ENCODE measurements at places on chromosomes 2 and 18.
A peak's percentile ranks its signal among the peaks of the same experiment; 100 is the strongest.

- DNase-seq: no peak
Measured at GRCh38 chr2:47708801-47709499, 74.0 kb upstream of the MSH6 start.

- no peak for DNase-seq
Measured at GRCh38 chr2:110205660-110206455, 1.0 kb upstream of the NPHP1 start.

- no peak for DNase-seq
Measured at GRCh38 chr2:36487947-36488346, 110.0 kb downstream of the FEZ2 start.

- peak; percentile 17 for DNase-seq
Measured at GRCh38 chr2:102005989-102006885, 14.5 kb downstream of the IL1R2 start.

GRCh38 chr2:172364261-172364660, 63.1 kb upstream of the ITGA6 start:
- no peak for DNase-seq

- DNase-seq: no peak
Measured at GRCh38 chr2:103785432-103785831, 1023.6 kb downstream of the TMEM182 start.

- DNase-seq: no peak
Measured at GRCh38 chr2:172919732-172920131, 155.9 kb upstream of the MAP3K20 start.

DNA sequence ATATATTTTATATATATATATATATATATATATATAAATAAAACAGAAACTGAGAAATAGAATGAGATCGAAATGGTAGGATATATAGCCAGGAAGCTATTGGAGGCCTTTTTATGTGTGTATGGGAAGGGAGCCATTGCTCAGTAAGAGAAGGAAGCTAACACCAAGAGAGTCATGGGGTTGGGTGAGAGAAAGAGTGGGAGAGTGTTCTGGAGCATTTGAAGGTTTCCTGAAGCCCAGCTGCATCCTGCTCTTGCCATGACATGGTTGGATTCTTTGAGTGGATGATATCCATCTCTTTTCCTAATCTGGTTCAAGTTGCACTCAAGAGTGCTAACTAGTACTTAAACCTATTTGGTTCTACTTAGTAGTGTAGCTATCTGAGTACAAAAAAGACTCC, 282.3 kb downstream of the DYSF start:
- DNase-seq: no peak

- no peak for DNase-seq
Measured at GRCh38 chr2:37623971-37624900, 47.2 kb downstream of the CDC42EP3 start.

GRCh38 chr2:215360596-215360995, 48.7 kb downstream of the ATIC start:
- DNase-seq: no peak

- peak; percentile 16 for DNase-seq
Measured at GRCh38 chr2:129915303-129915840, 64.1 kb upstream of the RAB6C start.

GRCh38 chr18:5543036-5543680, 639 bp downstream of the EPB41L3 start:
- DNase-seq: no peak

DNA sequence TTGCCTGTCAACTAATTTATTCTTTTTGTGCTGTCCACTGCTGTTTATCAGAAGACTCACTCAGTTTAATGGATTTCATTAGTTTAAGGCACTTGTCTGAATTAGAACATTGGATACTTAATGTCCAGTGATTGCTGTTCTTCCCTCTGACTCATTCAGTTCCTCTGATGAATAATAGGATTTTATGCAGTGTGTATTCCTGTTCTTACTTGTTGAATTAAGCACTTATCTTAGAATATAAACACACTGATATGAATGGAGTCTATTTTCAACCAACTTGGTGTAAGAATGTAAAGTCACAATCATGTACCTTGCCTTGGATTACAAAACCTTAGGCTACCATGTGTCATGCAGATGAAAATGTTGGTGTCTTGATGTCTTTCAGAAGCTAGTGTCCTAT, 87.0 kb upstream of the PROKR1 start:
- DNase-seq: no peak

- DNase-seq: no peak
Measured at GRCh38 chr2:122873951-122874350, 1118.5 kb downstream of the TSN start.

DNA sequence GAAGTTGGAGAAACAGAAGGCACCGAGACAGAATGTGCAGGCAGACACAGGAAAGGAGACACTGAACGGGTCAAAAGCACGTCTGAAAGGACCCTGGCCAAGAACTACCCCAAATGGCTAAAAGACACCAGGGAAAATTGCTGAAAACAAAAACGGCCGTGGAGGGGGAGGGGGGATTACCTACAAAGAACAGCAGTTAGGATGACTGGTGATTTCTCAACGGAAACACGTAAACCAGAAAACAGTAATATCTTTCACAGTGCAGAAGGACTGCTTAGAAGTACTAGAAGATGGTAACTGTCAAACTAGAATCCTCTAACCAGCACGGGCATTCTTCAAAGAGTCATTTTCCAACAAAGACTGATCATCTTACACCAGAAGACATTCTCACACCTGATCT, 142.6 kb downstream of the HDAC4 start:
- no peak for DNase-seq

DNA sequence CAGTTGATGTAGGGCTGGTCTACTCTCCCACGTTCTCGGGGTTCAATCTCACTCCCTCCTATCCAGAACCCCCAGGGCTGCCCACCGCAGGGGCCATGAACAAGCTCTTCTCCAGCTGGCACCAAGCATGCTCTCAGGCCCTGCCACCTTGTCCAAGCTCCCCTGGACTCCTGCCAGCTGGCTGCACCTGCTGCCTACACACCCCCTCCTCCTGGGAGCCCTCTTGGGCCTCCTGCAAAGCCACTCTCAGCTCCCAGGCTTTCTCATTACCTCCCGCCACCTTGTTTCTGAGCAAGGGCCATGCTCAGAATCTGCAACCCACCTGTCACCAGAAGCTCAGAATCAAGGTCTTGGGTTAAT, 56.0 kb downstream of the HDAC4 start:
- DNase-seq: no peak

- DNase-seq: no peak
Measured at GRCh38 chr2:103880081-103880834, 973.7 kb upstream of the POU3F3 start.

DNA sequence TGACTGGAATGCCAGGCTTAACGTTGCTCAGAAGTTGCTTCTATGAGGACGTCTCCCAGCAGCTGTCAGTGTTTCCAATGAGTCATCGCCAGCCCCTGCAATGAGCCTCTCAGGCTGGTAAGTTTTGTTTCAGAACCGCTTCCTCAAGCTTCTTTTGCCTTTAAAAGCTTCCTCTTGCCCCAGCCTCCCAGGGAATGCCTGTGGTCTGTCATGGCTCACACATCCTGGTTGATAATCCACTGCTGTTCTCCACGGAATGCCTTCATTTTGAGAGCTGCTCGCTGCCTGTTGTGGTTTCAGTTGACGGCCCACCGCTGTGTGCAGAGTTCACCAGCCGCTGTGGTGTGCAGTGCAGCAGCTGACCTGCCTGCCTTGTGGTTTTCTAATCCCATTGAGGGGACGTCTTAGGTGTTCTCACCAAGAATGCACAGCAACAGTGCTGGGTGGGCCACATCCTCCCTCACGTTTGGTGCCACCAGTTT, 96.4 kb downstream of the RTP5 start:
- DNase-seq: peak; percentile 11

GRCh38 chr2:160139991-160140390, 60.1 kb downstream of the ITGB6 start:
- DNase-seq: no peak

DNA sequence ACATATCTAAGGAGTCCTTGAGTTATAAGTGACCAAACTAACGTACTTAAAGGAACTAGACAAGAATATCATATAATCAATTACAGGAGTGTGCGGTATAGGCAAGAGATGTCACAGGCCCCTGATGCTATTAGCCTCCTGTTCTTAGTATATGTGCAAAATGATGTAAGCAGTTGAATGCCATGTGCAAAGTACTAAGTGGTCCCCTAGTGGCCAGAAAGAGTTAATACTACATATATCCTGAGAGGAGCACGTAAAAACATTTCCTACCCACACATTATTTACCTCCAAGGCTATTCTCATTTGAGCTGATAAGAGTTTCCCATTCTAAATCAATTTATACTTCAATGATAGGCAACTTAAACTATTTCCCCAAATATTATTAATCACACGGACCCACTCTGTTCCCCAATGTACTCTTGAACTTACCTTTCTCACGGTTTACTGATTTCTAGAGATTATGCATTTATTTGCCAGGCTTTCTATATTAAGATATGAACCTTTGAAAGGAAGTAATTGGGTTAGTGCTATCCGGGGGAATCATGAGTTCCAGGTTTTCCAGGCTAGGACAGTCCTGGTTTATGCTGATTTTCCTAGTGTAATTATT, 158.0 kb upstream of the KLHL14 start:
- DNase-seq: peak; percentile 35

- no peak for DNase-seq
Measured at GRCh38 chr2:62660087-62660486, 45.4 kb upstream of the EHBP1 start.

- no peak for DNase-seq
Measured at GRCh38 chr18:76456018-76456750, 38.9 kb downstream of the ZNF516 start.

DNA sequence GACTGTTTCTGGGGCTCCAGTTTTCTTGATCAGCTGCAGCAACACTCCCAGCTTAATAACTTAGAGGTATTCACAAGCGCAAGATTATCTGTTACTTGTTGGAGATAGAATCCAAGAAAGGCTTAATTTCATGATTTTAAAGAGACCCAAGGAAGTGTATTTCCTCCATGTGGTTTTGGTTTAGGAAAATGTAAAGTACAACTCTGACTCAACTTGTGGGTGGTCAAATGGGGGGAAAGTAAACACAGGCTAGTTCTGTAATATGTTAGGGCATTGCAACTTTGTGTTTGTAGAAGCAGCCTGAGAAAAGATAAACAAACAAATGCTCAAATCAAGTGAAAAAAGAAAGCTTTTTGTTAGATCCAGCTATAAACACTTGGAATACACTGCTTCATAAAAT, 90.1 kb upstream of the COL3A1 start:
- no peak for DNase-seq

GRCh38 chr18:10099539-10100140, 185.8 kb downstream of the VAPA start:
- no peak for DNase-seq

DNA sequence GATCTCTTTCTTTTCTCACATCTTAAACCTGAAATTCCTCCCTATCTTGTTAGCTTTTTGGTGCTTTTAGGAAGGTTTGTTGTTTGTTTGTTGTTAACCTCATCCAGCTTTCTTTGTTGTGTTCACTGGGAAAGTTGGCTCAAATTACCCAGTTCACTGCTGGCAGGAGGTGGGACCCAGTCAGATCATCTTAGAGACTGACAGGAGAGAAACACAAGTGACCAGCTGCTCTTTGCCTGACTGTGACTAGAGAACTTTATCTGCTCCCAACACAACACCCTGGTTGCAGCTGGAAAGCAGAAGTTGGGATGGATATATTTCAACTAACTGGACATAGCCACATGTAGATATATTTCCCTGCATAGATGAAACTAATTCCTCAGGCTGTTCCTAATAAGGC, 10.0 kb downstream of the MAPK4 start:
- DNase-seq: no peak

DNA sequence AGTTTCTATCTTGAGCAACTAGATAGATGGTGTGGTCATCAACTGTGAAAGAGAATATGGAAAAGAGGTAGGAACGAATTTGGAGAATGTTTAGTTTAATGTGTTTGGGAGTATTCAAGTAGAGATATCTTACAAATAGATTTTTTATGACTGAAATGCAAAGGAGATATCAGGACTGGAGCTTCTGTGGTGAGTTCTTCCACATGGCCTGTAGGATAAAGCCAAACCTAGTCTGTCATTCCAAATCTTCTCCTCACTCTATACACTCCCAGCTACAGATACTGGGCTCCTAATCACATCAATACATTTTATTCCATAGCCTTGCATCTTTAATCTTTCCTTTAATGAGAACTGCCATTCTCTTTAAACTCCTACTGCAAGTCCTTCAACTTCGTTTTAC, 194.3 kb downstream of the FIGN start:
- no peak for DNase-seq

DNA sequence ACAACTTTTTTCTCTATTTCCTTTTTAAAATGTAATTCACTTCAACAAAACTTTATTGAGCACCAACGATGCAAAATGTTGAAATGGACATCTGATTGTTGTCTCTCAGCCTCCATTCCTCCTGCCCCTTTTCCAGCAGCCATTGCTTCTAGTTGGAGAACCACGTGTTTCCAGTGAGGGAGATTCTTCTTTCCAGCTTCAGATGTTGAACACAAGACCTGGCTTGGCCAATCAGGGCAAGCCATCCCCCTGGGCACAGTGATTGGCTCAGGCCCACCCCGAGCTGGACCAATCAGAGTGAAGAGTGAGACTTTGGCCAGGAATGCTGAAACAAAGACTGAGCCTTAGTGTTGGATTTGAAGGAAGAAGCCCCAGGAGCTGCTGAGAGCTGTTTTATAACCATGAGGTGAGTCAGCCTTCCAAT, 59.0 kb downstream of the E2F6 start:
- no peak for DNase-seq

GRCh38 chr2:75666911-75667310, 20.3 kb downstream of the MRPL19 start:
- no peak for DNase-seq

DNA sequence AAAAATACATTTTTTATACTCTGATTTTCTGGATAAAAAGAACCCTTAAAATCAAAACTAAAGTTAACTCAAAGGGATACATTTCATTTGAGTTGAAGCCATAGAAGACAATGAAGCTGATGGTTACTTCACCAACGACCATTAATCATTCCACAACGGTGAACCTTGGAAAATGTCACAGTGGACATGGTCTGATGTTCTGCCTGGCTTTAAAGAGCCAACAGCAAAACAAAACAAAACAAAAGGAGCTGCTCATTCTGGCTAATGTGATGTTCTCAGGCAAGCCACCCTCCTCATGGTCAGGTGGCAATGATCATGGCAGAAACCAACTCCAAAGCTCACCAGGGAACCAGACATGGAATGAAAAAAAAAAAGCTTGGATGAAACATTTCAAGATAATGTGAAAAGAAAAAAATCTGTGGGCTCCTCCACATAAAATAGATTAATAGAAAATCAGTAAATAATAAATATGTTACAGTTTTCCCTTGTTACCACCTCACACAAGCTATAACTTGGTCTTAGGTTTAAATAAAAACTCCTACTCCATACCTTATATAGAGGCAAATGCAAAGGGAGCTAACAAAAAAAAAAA, 90.1 kb upstream of the SERTAD2 start:
- DNase-seq: no peak

DNA sequence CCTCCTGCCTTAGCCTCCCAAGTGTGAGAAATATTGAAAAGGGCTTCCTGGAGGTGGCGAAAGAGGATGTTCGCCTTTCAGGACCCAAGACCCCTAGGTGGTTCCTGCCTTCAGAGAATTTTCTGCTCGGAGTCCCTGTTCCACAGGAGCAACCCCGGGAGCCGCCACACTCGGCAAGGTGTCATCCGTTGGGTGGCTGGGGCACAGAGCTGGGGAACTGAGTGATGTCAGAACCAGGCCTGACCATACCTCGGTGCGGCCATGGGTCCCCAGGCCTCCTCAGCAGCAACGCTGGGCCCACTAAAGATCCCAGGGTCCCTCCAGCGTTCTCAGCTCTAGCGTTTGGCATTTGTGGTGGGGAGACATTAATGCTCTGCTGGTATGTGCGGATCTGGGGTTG, 23.7 kb upstream of the TAF1B start:
- DNase-seq: no peak

Data from NCI-H1694 treated with DMSO at 0.1 percent for 48 hours (cell line).